NCI-H69 (cell line): ENCODE measurements at places on chromosomes 4 and X.
A peak's percentile ranks its signal among the peaks of the same experiment; 100 is the strongest.

GRCh38 chr4:168654104-168654847 lies 157.4 kb downstream of the PALLD start:
- peak; percentile 93 for DNase-seq

DNA sequence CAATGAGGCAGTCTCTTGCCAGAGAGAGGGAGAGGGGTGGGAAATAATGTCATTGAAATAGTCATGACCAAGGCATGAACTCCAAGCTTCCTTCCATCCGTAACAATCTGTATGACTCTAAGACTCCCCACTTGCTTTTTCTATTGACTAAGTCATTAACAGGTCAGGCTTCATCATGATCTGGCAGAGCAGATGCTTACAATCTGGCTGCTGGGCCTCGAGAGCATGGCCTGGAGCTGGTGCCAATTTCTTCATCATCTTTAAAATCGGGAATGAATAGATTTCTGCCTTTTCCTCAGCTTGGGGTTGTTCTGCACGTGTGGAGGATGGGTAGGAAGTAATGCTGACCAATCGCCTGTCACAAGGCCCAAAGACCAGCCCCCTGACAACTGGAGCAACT lies 280.6 kb upstream of the CLNK start:
- peak; percentile 91 for DNase-seq

DNA sequence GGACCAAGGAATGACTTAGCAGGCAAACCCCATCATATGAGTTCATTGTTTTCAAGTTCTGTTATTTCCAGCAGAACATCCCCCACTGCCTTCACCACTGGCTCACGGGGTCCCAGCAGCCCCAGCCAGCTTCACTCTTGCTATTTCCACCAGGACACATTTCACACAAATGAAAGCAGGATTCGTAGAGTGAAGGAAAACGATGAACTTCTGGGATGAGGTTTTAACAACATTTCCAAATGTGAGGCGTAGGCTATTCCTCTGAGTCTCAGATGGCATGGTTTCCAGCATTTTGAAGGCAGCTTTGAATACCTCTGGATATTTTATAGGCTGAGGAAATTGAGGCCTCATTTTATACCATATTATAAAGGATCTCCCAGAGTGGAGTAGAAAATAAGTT lies 32.9 kb upstream of the EGFL6 start:
- DNase-seq: no peak

GRCh38 chr4:88697141-88697540 lies 488 bp downstream of the NAP1L5 start:
- no peak for DNase-seq

GRCh38 chr4:119733431-119733830 lies 104.8 kb upstream of the PDE5A start:
- DNase-seq: no peak

- DNase-seq: peak; percentile 40
These were observed 222.7 kb upstream of the HAND2 start for GRCh38 chr4:173752610-173753230.

GRCh38 chr4:39786838-39787237 lies 88.9 kb downstream of the UBE2K start:
- DNase-seq: no peak

- peak; percentile 12 for DNase-seq
These were observed 6.3 kb downstream of the MEPE start for GRCh38 chr4:87838890-87839591.

DNA sequence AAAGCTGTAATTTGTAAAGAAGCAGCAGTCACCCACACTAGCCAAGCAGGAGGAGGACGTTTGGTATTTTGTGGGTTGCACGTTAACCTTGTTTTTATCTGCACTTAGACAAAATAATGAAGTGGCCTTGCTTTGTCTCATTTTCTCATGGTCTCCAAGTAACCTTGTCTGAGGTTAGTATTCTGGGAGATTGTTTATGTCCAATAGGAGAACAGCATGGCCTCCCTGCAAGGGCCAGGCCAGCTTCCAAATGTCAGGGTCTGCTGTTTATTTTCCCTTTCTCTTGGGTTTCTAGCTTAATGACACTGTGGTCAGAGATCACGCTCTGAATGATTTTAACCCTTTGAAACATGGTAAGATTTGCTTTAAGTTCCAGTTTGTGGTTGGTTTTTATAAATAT lies 29.9 kb downstream of the PNMA6E start:
- DNase-seq: no peak

- no peak for DNase-seq
These were observed 30.6 kb upstream of the GPRIN3 start for GRCh38 chr4:89338206-89338605.

DNA sequence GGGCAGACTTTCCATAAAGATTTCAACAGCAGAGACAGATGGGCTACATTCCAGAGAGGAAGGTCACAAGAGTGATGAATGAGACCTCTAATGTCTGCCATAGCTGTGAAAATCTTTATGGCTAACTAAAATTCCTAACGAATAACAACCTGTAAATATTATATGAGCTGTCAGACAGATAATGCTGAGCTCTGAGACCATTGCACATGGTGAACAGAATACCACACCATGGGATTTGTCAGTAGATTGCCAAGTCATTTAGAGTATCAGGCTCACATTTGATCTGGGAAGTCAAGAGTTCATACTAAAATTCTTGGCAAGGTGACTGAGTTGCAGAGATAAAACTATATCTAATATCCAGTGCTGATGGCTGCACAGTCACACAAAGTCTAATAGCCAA lies 259.2 kb upstream of the FTHL17 start:
- DNase-seq: no peak

DNA sequence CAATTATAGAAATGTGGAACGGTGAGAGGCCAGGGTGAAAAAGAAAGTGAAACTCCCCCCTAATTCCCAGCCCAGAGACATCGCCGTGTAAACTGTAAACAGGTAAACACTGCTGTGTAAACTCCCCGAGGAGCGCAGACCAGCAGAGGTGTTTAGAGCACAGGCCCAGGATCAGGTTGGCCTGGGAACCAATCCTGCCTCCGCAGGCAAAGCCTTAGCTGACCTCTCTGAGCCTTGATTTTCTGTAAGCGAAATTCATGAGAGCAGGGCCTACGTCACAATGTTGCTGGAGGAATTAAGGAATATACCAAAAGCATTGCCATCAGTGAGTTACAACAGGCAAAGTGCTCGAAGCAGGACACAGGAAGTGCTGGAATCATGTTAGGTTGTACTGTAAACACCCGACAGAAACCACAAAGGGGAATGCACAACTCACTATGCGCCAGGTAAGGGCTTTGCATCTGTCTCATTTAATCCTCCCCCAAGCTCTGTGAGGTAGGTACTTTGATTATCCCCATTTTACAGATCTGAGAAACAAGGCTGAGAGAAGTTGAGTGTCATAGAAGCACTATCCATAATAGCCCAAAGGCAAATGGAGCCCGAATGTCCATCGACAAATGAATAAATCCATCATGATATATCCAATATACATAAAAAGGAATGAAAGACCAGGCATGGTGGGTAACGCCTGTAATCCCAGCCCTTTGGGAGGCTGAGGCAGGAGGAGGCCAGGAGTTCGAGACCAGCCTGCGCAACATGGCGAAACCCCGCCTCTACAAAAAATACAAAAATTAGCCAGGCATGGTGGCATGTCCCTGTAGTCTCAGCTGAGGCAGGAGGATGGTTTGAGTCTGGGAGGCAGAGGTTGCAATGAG lies 30.7 kb upstream of the KIAA0232 start:
- no peak for DNase-seq

GRCh38 chrX:32896088-32896487 lies 315.3 kb downstream of the DMD start:
- peak; percentile 96 for DNase-seq

- no peak for DNase-seq
These were observed 81.7 kb downstream of the PWWP3B start for GRCh38 chrX:106249706-106250379.

DNA sequence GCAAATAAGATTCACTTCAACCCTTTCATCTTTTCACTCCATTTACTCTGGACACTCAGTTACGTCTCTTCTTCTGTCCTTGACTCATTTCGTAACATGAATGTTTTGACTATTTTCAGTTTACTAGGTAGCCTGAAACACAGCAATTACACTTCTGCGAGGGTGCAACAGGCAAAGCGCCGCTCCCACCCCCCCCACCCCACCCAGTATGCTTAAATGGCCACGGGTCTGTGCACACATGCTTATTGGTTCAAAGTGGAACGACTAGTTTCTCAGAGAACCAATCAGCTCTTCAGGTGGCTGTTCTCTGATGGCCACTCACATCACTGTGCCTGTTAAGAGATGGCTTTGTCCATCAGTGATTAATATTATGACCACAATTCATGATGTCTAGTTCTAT lies 3.5 kb downstream of the BEND4 start:
- no peak for DNase-seq

- DNase-seq: no peak
These were observed 62.6 kb downstream of the NSUN7 start for GRCh38 chr4:40812386-40812785.

- DNase-seq: no peak
These were observed 253.2 kb upstream of the AR start for GRCh38 chrX:67290489-67291220.

DNA sequence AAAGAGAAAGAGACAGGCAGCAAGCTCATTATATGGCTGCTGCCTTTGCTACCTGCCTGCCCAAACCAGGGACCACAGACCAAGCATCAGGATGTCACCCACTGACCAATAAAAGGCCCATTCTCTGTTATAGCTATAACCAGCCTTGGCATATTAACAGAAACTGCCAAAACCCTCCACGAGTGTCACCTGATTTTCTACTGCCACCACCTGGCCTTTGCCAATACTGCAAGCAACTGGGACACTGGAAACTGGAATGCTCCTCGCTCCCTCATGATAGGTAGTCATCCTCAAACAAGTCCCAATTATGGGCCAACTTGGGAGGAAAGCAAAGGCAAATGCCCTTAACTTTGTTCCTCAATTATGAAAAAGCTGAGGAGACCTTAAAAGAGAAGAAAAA lies 76.0 kb downstream of the SPIN4 start:
- DNase-seq: no peak

DNA sequence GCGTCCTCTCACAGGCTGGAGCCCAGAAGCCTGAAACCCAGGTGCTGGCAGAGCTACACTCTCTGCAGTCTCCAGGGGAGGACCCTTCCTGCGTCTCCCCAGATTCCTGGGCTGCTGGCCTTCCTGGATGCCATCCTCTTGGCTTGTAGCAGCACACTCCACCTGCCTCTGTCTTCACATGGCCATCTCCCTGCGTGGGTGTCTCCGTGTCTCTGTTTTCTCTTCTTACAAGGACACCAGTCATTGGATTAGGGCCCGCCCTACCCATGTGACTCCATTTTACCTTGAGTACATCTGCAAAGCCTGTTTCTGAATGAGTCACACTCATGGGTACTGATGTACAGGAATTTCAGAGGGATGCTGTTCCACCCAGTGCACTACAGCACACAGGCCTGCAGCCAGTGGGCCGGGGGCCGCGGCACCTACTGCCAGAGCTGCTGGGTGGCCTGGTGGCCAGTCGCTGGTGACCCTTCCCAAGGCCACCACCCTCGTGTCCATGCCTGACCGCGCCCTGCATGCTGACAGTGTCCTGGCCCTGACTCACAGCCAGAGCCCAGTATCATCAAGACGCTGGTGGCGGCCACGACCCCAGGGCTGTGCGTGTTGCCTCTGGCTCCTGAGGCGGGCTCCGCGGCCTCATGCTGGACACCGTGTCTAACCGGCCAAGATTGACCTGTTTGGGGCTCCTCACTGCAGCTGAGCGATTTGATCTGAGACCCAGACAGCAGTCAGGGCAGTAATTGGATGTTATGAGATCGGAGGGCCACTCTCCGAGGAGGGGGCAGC lies 63.6 kb upstream of the NKX1-1 start:
- no peak for DNase-seq

- DNase-seq: no peak
These were observed 149.5 kb downstream of the SHROOM3 start for GRCh38 chr4:76584241-76585152.

- DNase-seq: peak; percentile 8
These were observed 160.8 kb downstream of the FANCB start for GRCh38 chrX:14712096-14712495.

GRCh38 chrX:150337536-150337935 lies 25.6 kb upstream of the MAMLD1 start:
- no peak for DNase-seq

- DNase-seq: no peak
These were observed 82.4 kb upstream of the ADGRG2 start for GRCh38 chrX:19204636-19205035.

GRCh38 chr4:16772366-16772850 lies 126.0 kb downstream of the LDB2 start:
- DNase-seq: no peak

DNA sequence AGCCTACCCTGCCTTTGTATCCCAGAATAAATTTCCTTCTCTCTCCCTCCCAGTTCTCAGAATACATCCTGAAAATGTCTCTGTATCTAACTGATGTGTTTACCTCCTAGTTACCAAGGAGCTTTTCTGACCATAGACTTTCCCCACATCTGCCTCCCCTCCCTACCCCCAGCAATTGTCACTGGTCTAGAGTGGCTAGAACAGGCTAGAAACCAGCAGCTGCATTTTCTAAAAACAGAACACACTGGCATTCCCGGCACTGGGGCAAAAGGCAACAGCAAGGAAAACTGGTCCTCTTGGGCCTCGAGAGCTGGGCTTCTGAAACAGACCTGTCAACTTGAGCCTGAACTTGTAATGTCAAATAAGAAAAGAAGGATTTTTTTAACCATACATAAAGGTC lies 16.4 kb downstream of the TASL start:
- no peak for DNase-seq

DNA sequence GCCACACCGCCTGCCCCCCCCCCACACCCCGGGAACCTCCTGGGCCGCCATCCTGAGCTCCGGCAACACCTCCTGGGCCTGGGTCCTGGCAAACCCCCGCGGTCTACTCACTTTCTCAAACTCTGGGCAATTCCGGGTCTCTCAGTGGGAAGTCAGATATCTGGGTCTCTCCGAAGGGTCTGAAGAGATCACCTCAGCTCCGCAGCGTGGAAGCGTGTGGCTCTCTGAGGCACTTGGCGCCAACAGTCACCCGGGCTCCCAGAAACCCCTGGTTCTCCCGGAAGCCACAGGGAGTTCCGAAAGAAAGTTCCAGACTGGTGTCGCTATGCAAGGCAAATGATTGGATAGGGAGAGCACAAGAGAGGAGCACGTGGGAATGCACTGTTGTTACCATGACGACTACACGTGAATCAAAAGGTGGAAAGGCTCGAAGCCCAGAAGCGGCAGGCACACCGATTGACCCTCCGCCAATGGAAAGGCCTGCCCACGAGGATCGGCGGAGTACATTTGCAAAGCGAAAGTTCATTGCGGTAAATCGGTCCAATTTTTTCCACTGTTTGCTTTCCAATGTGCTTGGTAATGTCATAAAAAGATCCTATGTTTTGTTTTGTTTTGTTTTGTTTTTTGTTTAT lies at the start of gene PNMA6E:
Gene PNMA6E, minus strand, starts transcription at position 218 of the 632 bp plus-strand sequence. CDS start 2,501 bp downstream, outside the sequence.
- no peak for DNase-seq

DNA sequence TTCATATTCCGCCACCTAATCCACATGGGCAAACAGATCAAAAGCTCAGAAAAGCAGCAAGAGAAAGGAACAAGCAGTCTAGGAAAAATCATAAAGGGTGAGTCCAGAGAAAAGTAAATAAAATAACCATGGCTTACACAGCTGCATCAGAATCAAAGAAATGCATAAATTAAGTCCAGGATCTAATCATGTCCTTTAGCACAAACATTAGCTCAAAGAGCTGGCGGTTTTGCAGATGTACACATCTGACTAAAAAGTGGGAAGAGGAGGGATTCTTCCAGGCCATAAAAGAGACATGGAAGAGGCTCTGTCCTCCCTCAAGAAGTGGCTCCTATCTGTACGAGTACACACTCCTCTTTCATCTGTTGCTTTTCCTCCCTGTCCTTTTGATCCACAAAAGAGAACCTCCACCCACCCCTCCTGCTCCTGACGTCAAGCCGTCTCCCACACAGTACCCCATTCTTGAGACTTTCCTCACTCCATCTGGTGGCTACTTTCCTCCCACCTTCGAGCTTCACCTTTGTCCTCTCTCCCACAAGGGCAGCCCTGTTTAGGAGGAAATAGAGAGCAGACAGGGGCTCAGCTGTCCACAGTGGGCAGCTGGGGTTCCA lies 92.5 kb downstream of the RASL11B start:
- DNase-seq: peak; percentile 26
